ENCODE measurements at places on chromosomes 7 and 10.
A peak's percentile ranks its signal among the peaks of the same experiment; 100 is the strongest.

DNA sequence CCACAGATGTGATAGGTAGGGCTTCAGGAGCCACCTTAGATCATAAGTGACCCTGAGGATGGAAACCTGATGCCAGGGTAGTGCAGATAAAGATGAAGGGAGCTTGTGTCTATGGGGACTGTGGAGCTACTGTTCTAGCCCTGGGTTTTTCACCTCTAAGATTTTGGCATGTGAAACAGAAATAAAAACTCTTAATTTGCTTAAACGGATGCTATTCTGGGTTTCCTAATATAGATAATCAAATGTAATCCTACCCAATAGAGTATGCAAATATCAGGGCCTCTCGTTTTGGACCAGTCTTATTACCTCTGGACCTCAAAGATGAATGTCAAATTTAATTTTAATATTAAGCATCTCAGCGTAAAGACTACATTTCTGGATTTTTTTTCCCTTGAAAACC, 49.3 kb downstream of the ABCB4 start:
- DNase-seq = no peak

GRCh38 chr10:4887501-4887900, 61.5 kb downstream of the AKR1E2 start:
- no peak for DNase-seq

DNA sequence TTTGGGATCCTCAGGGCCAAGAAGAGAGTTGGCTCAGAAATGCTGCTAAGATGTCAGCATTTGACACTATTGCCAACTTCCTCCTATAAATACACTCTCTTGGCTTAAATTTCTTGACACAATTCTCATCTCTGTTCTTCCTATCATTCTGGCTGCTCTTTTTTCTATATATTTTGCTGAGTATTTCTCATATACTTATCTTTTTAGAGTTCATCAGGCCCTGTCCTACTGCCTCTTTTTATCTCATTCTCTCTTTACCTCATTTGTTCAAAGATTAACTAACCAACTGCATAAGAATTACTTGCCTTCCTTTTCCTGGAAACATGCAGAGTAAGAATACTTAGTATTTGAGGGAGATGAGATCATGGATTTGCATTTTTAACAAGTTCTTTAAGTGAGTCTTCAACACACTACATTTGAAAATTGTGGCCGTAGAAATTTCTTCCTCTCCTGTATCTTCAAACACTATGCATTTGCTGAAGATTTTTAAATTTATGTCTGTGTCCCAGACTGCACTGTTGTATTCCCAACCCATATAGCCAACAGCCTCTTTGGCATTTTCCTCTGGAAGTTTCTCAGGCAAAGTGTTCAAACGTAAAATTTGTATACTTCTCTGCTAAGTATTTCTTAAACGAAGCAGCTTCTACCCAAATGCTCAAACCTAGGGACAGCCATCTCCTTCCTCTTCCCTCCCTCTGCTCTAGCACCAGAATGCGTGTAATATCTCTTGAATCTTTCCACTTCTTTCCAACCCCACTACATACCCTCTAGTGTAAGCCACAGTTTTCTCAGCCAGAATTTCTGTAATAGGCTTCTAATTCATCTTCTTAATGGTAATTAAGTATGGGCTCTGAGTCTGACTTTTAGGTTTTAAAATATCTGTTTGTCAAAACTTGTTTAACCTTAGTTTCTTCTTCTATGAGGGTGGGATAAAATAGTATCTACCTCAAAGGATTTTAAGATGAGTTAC, 35.5 kb downstream of the ARL4A start:
- DNase-seq = no peak

GRCh38 chr10:93746844-93747284, 10.9 kb upstream of the LGI1 start:
- DNase-seq = no peak

DNA sequence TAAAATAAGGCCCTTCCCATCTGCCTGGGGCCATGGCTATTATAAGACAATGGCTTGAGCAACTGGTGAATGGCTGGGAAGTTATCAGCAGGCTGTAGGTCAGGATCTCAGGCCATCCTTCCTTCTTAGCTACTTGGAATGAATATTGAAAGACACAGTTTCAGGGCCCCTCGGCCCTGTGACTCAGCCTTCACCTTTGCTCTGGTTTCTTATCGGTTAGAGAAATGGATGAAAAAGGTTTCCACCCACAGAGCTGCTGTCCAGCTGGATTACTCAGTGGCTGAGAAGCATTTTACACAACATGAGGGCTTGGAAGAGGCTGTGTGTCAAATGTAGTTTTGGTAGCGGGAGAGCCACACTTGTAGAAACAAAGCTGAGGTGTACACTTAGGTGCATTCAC, 9.4 kb downstream of the ACSL5 start:
- no peak for DNase-seq

GRCh38 chr7:88106434-88106833, 113.4 kb downstream of the SRI start:
- no peak for DNase-seq

GRCh38 chr7:70298780-70299471, 700.7 kb downstream of the AUTS2 start:
- DNase-seq = no peak

DNA sequence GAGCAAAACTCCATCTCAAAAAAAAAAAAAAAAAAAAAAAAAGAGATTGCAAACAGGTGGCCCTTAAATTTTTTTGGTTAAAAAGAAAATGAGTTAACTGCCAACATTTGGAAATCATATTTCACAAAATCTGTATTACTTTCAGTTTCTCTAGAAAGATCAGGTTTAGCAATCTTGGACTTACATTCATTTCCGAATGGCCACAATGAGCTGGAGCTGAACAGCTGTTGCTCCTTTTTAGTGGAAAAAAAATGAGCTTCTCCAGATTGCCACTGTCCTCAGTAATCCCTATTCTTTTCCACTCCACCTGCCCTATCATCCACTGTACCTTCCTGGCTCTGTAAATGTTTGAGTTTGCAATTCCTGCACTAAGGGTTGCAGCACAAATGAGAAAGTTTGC, 43.6 kb downstream of the RAB11FIP2 start:
- no peak for DNase-seq

DNA sequence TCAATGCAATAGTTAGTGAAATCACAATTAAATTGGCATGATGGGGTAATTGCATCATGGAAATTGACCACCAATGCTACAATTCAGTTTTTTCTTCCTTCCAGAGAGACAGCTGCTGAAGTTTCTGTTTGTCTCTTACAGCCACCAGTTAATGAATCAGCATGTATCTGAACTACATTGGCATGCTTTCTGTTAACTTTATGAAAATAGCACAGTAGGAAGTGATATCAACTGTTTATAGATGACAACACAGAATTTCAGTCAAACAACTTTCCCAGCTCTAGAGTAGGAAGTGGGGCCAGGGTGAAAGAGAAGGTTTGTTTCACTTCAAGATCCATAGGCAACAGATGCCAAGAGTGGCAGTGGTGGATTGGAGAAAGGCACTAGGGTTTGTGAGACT, 339.6 kb upstream of the VWC2 start:
- no peak for DNase-seq

DNA sequence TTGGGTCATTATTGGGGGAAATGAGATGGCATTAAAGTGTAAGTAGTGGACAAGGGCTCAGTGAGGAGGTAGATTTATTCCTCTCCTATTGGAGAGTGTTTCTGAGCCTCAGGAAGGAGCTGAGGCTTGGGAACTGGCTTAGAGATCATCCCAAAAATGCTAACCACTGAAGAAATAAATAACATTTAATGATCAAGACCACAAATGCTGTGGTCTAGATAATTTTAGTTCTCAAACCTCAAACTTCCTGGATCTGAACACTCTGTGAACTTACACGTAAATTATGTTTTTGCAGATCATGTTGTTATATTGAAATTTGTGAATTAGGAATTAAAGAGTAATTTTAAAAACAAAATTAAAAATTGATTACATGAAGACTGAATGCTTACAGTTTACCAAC, 27.3 kb downstream of the MDFIC start:
- no peak for DNase-seq

GRCh38 chr10:32906595-32906994, 51.4 kb downstream of the ITGB1 start:
- no peak for DNase-seq

- no peak for DNase-seq
Observed at GRCh38 chr10:11326241-11326640, 285.2 kb downstream of the USP6NL start.

- no peak for DNase-seq
Observed at GRCh38 chr10:119131512-119132240, 27.8 kb downstream of the DENND10 start.

- DNase-seq = no peak
Observed at GRCh38 chr7:5598769-5599371, 175.2 kb upstream of the TNRC18 start.

- DNase-seq = no peak
Observed at GRCh38 chr10:35006836-35007235, 83.3 kb downstream of the CUL2 start.

DNA sequence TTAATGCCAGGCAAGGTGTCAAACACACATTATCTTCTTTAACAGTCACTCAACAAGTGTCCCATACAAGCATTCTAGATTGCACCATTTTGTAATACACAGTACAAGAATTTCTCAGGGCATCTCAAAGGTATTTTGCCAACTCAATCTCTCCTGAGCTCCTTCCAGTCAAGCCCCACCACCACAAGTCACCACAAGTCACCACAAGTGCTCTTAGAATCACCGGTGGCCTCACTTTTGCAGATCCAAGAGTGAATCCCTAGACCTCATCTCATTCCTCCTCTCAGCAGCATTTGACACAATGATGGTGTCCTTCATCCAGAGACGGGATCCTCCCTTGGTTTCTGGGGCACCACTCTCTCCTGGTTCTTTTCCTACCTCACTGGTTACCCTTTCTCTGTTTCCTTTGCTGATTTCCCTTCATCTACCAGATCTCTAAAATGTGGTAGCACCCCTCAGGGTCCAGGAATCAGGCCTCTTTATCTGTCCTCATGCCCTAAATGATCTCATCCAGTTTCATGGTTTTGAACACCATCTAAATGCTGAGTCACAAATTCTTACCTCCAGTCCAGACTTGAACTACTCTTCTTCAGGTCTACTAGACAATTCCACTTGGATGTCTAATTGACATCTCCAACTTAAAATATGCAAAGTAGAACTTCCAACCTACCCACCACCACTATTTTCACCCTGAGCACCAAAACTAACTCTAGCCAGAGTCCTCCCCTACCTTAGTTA, 26.9 kb downstream of the VPS41 start:
- no peak for DNase-seq

- peak; percentile 60 for DNase-seq
Observed at GRCh38 chr7:105808703-105809590, 67.5 kb downstream of the ATXN7L1 start.

DNA sequence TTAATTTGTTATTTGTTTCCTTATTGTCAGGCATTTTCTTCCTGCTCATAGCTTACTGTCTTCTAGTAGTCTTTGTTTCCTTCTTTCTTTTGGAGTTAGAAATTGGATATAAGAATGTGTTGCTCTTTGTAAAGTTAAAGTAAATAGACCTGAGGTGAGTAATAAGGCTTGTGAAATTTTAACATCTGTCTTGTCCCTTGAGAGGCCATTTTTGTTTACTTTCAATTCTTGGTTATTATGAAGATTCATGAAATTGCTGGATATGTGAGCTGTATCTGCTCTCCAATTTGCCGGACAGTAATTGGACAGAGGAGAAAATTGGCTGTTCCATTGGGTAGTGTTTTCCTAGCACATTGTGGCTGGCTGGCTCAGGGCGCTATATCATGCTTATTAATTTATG, 260.7 kb downstream of the EXOC4 start:
- DNase-seq = no peak

GRCh38 chr10:113590581-113590980, 37.7 kb downstream of the HABP2 start:
- no peak for DNase-seq

- DNase-seq = no peak
Observed at GRCh38 chr7:90797596-90797995, 201.5 kb downstream of the CDK14 start.

- DNase-seq = no peak
Observed at GRCh38 chr10:16570731-16571130, 49.1 kb upstream of the C1QL3 start.

DNA sequence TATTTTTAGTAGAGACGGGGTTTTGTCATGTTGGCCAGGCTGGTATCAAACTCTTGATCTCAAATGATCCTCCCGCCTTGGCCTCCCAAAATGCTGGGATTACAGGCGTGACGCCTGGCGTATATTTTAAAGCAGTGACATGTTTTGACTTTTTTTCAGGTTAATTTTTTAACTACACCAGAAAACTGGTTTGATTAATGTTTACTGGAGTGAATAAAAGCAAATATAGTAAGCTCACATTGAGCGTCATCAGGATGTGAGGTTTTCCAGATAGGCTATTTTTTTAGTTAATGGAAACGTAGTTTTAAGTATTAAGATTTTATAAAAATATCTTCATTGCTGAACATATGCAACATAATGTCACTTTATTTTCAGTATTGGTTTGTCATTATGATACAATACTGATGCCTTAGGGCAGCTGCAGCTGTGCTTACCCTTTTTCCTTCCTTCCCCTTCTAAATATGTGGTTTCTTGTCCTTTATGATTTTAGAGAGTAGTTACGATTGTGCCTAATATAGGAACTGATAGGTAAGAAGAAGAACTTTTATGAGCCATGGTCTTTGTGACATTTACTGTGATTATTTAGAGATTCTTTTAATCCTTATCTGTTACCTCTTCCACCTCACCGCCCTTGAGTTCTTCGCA, 37.3 kb downstream of the TMEM60 start:
- DNase-seq = no peak

DNA sequence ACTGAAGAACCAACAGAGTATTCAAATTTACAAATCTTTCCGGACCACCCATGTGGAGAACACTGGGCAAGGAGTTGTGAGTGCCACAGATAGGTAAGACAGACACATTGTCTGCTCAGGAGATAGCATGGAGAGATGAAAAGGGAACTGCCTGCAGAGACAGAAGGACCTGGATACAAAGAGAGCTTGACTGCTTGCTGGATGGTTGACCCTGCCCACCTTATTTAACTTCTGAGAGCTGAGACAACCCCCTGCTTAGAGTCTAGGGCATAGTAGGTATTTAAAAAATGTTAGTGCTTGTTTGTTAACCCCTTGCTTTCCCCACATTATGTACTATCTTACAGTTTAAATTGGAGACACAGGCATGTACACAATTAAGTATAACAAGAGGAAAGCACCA, 314.1 kb downstream of the THSD7A start:
- DNase-seq = no peak

DNA sequence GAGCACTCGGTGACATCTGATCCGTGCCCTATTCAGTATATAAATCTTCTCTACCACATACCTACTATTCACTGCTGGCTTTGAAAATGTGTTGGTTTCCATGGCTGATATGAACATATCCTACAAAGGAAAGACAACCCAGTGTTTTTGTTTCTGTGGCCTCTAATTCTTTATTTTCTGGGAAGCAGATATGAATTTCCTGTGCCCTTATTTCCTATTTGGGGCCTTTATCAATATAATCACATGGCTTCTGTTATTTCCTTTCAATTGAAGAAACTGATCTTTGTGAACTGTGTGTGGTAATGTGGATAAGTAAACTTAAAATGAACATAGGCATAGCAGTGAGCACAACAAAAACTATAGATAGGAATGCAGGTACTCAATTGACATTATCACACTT, 10.6 kb downstream of the CCNJ start:
- DNase-seq = no peak
